ENCODE measurements at places on chromosomes 2 and 18. TPM values are rescaled to one million over a fixed set of nuclear protein-coding genes. Genes with fewer than 3 reads are reported as not detected.

Gene USP14
- 11.2 TPM for polyA plus RNA-seq

Gene SIX3
- polyA plus RNA-seq, result not detected

Gene SH3BP4
- 85.9 TPM for polyA plus RNA-seq

Gene MARCHF4
- polyA plus RNA-seq, result 10.0 TPM

Gene SERPINB11
- not detected for polyA plus RNA-seq

Gene ALPP
- polyA plus RNA-seq, result not detected

DNA sequence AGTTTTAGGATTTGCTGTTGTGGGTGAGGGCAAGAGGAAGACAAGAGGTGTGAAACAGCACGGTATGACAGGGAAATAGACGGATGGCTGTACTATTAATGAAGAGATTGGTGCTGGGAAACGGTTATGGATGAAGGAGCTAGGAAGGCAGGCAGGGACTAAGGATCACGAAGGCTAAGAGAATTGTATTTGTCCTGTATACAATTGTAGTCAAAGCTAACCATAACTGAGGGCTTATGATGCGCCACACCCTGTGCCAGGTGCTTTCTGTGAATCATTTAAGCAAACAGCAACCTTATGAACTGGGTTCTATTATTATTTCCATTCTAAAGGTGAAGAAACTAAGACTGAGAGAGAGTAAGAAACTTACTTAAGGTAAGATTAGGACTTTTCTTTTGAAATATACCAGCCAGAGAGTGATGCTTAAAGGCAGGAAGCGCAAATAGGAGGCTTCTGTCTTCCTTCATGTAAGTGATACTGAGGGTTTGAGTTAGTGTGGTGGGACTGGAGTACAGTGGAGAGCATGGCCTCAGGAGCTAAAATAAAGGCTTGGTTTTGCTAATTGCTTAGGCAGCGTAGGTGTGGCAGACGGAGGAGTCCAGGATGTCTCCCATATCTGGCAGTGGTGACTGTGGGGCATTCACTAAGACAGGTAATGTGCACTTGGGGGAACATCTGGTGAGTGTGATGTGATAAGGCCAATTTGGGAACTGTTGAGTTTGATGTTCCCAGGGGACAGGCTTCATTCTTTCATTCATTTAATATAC lies 85.8 kb downstream of the PLEKHM3 start:
- no peak for DNase-seq

GRCh38 chr2:164151522-164151921 lies 415.7 kb upstream of the FIGN start:
- no peak for DNase-seq

- DNase-seq, result no peak
Measured at GRCh38 chr2:40497251-40497859, 45.5 kb upstream of the SLC8A1 start.

GRCh38 chr2:39128919-39129391 lies 8.1 kb upstream of the SOS1 start:
- DNase-seq, result no peak

GRCh38 chr18:40956213-40956612 lies 998.8 kb upstream of the PIK3C3 start:
- no peak for DNase-seq

- no peak for DNase-seq
Measured at GRCh38 chr2:86037795-86038192, 67.9 kb downstream of the POLR1A start.

- no peak for DNase-seq
Measured at GRCh38 chr2:60047944-60048525, 505.4 kb downstream of the BCL11A start.

GRCh38 chr2:197647961-197648690 lies 27.3 kb downstream of the RFTN2 start:
- DNase-seq, result no peak
